ENCODE measurements at places on chromosomes 2 and 18.
A peak's percentile ranks its signal among the peaks of the same experiment; 100 is the strongest.

- DNase-seq, result no peak
These were observed 175.0 kb downstream of the SH3BP4 start for GRCh38 chr2:235126768-235127167.

GRCh38 chr2:59790186-59791003 is 763.1 kb downstream of the BCL11A start:
- DNase-seq, result no peak

DNA sequence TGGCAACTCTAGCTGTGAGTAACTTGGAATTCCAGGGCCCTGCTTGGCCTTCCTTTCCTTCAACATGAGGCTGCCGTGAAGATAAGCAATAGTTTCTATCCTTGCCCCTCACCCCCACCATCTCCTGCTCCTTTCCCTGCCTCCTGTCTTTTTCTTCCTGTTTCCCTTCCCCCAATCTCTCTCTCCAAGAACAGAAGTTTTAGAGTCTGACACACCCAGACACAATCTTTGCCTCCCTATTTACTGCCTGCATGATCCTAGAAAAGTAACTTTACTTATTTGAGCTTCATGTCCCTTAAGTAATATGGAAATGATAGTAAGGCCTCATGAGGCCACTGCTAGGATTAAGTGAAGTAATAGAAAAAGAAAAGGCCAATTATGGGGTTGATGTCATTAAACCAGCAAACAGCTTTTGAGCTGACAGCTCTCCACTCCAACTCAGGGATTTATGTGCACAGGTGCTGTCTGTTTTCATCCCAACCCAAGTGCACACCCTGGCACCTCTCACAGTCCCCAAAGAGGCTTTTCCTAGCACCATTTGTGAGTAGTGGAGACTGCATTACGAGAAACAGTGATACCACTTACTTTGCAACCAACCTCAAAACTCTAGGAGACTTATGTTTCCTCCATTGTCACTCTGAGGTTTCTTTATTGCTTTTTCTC is 123.7 kb upstream of the SIX3 start:
- no peak for DNase-seq

DNA sequence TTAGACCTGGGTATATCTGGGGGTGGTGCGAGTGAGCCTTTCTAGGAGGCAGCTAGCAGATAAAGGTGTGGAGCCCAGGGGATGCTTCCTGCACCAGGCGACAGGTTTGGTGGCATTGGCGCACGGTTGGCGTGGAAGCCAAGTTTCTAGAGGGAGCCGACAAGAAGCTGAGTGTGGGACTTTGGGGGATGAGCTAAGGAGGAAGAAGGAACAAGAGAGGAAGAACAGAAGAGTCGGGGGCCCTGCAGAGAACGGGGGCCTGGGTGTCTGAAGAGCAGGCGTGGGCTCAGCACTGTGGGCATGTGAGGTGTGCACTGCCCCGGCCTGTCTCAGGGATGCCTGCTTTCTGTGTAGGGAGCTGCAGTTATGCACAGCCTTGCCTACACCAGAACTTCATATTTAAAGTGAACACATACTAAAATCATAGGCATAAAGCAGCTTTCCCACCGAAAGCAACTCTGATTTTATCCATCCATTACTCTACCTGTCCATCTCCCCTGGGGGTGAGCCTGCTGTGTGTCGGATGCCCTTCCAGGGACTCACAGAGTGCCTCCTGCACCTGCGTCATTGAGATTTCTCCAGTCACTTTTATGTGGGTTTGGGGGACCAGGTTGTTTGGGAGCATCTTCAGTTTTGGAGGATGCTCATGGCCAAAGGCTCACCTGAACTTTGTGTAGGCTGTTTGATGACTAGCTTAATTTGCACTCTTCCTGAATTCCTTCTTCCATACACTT is 149.7 kb downstream of the LDLRAD4 start:
- DNase-seq, result no peak

- no peak for DNase-seq
These were observed 221.9 kb downstream of the ZNF407 start for GRCh38 chr18:74819433-74820059.

- no peak for DNase-seq
These were observed 221.5 kb downstream of the EPHA4 start for GRCh38 chr2:221350616-221351015.

DNA sequence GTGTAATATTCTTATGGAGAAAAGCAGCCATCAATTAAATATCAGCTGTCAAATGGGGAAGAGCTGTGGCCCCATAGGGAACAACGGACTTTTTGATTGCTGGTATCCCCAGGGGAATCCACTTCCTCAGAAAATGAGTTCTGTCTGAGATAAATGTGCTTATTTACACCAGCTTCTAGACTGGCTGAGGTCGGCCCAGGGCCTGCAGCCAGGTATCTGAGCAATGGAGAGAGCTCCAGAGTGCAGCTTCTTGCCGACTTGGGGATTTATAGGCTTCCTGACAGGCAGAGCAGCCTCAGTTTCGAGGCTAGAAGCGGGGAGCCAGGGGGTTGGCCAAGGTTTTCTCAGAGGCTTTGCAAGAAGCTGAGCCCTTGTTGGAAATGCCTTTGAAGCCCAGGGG is 67.2 kb downstream of the MCFD2 start:
- DNase-seq, result no peak

GRCh38 chr2:21001225-21001946 is 42.5 kb downstream of the APOB start:
- DNase-seq, result no peak

DNA sequence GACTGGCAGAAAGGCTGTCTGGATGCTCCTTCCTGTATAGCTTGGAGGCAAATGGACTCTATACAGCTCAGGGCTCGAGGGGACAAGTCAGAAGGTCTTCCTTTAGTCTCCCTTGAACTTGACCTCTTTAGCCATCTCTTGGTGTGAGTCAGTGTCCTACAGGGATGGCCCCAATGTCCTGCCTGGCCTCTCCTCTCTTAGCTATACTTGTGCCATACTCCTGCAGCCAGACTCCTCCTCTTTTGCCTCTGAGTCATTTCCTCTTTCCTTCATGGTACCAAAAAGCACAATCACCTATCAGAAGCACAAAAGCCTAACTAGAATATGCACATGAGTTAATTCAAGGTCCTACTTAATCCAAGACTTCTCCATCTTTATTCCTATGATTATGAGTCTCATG is 112.7 kb downstream of the XRCC5 start:
- no peak for DNase-seq

DNA sequence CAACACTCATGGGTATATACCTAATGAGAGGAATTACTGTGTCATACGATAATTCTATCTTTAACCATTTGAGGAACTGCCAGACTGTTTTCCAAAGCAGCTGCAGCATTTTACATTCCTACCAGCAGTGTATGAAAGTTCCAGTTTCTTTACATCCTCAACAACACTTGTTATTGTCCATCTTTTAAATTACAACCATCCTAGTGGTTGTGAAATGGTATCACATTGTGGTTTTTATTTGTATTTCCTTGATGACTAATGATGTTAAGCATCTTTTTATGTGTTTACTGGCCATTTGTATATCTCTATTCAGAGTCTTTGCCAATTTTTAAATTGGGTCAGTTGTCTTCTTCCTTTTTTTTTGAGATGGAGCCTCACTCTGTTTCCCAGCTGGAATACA is 4.0 kb upstream of the CKAP2L start:
- no peak for DNase-seq

GRCh38 chr2:134377730-134378129 is 123.9 kb downstream of the MGAT5 start:
- DNase-seq, result no peak

GRCh38 chr18:76754351-76754750 is 68.0 kb upstream of the ZNF236 start:
- DNase-seq, result no peak

GRCh38 chr2:163157411-163157810 is 318.8 kb upstream of the KCNH7 start:
- no peak for DNase-seq

- peak; percentile 6 for DNase-seq
These were observed 36.5 kb upstream of the HPCAL1 start for GRCh38 chr2:10266133-10266620.

- DNase-seq, result peak; percentile 63
These were observed 174.0 kb downstream of the SMAD2 start for GRCh38 chr18:47756364-47757016.

- DNase-seq, result no peak
These were observed 126.4 kb upstream of the HNMT start for GRCh38 chr2:137837830-137838229.

GRCh38 chr2:159091381-159091780 is 122.9 kb downstream of the TANC1 start:
- no peak for DNase-seq

GRCh38 chr2:241254904-241255351 is 60.5 kb downstream of the HDLBP start:
- DNase-seq, result no peak

DNA sequence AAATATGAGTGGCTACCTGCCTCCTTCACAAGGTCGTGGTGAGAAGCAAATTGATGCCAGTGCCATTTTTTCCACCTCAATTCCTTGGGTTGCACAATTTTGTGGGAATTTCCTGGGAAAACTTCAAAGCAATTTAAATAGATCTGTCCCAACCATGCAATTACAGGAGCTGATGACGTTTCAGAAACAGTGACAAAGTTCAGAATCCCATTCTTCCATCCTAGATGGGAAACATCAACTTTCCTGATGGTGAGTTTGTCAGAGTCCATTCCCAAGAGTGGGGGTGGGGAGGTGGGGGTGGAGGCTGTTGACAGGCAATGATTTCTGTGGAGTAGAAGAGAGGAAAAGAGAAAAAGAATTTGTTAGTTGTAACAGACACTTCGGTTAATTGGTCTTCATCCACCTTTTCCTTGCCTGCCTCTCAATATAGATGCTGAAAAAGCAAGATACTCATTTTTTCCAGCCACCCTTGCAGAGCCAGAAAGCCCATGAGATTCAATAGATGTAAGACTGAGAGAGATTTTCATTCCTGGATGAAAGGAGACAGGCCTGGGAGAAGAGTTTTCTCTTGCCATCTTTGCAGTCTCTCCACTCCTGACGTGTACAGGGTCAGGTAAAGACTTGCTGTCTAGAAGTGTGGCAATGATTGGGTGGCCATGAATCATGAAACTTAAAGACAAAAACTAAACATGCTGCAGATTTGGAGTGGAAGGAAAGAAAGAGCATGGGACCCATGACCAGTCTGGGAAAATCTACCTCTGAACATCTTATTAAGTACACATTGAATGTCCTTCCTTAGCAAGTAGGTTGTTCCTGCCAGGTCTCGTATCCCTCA is 47.3 kb downstream of the SOCS6 start:
- no peak for DNase-seq

- peak; percentile 78 for DNase-seq
These were observed 26.4 kb downstream of the TBC1D8 start for GRCh38 chr2:101124643-101125366.

GRCh38 chr2:178244777-178245176 is 50.5 kb downstream of the OSBPL6 start:
- no peak for DNase-seq
